ENCODE measurements at places on chromosomes 13 and 19.

DNA sequence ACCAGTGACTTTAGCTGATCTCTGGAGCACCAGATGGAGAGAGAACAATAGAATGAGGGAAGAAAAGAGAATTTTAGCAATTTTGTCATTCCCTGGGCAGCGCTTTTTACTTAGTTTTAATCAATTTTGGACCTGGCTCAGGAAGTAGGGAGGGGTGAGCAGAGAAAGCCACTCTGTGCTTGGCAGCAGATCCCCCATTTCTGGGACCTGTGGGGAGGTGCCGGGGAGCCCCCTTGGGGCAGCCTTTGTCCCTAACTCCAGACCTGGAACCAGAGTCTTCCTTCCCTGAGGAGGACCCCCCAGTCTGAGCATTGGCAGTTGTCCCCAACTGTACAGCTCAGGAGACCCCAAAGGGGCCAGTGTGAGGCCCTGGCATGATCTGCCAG lies 10.5 kb downstream of the LYL1 start:
- H3K27me3 ChIP-seq, result peaks cover 13% of the 10 kb centered on the region
- no peak overlapping the region for H3K27ac ChIP-seq
- peaks cover 1% of the 10 kb centered on the region for H3K36me3 ChIP-seq
- no peak for DNase-seq

DNA sequence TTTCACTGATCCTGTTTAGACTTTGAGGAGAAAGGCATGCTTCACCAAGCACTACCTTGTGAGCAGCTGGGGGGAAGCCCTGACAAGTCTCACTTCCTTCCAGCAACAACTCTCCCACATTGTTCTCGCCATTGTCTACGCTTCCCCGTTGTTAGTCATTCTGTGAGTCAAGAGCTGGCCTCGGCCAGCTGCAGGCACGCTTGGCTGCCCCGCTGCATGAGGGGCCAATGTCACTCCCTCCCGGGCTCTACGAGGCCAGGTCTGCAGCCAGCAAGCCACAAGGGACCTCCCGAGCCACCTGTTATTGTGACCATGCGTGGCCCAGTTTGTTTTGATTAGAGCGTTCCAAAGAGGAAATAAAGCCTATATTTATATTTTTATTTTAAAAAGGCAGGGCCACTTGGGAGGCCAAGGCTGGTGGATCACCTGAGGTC lies 220.9 kb downstream of the FOXO1 start:
- no peak overlapping the region for H3K4me3 ChIP-seq
- H3K36me3 ChIP-seq, result peaks cover 7% of the 10 kb centered on the region
- H3K27ac ChIP-seq, result no peak overlapping the region
- H3K4me1 ChIP-seq, result peaks cover 23% of the 10 kb centered on the region
- DNase-seq, result no peak

GRCh38 chr13:29502391-29503008 lies 93.0 kb downstream of the SLC7A1 start:
- no peak overlapping the region for H3K27ac ChIP-seq
- H3K4me3 ChIP-seq, result no peak overlapping the region
- H3K4me1 ChIP-seq, result no peaks in the 10 kb centered on the region
- peaks cover 3% of the 10 kb centered on the region for H3K27me3 ChIP-seq
- H3K36me3 ChIP-seq, result no peaks in the 10 kb centered on the region
- DNase-seq, result no peak

DNA sequence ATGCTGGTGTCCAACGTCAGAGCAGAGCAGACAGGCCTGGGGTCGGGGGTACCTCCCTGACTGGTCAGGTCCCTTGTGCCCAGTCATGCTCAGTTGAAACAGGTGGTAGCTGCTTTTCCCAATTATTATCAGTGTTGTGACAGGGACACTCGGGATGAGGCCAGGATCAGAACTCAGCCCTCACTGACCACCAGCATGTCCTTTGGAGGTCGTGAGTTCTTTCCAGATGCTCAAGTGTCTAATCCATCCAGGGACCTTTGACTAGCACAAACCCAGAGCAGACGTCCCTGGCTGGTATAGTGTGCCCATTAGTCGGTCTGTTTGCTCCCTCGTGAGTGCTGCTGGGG lies 22.4 kb downstream of the MAU2 start:
- no peaks in the 10 kb centered on the region for H3K27me3 ChIP-seq
- no peaks in the 10 kb centered on the region for H3K4me1 ChIP-seq
- H3K36me3 ChIP-seq, result peaks cover 30% of the 10 kb centered on the region
- DNase-seq, result no peak

GRCh38 chr13:50344717-50345116 lies 329.5 kb downstream of the KCNRG start:
- H3K27ac ChIP-seq, result no peak overlapping the region
- H3K4me3 ChIP-seq, result no peak overlapping the region
- no peaks in the 10 kb centered on the region for H3K36me3 ChIP-seq
- peaks cover 5% of the 10 kb centered on the region for H3K4me1 ChIP-seq
- peaks cover 55% of the 10 kb centered on the region for H3K27me3 ChIP-seq

DNA sequence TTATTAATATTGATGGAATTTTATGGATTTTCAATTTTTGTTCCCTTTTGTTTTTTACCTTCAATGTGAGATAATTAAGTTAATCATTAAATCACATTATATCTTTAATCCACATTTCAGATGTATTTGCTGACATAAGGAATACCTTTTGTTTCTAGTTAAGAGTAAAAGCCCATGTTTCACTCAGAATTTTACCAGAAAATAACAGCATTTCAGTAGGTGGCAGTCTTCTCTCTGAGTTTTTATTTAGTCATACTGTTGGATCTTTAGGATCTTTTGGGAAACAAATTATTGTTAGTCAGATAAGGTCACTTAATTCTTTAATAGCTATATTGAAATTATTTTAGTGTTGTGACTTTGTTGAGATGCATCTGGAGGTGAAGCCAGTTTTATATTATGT lies 67.9 kb downstream of the NDFIP2 start:
- no peak overlapping the region for H3K4me3 ChIP-seq
- no peak for DNase-seq
- H3K27me3 ChIP-seq, result no peaks in the 10 kb centered on the region
- H3K4me1 ChIP-seq, result no peaks in the 10 kb centered on the region
- H3K27ac ChIP-seq, result no peak overlapping the region

GRCh38 chr13:29317828-29318227 lies 277.7 kb downstream of the SLC7A1 start:
- no peaks in the 10 kb centered on the region for H3K36me3 ChIP-seq
- no peaks in the 10 kb centered on the region for H3K27me3 ChIP-seq
- no peak overlapping the region for H3K4me3 ChIP-seq
- no peak overlapping the region for H3K27ac ChIP-seq

- H3K27me3 ChIP-seq, result no peaks in the 10 kb centered on the region
- H3K36me3 ChIP-seq, result no peaks in the 10 kb centered on the region
- H3K4me3 ChIP-seq, result no peak overlapping the region
- no peaks in the 10 kb centered on the region for H3K4me1 ChIP-seq
Measured at GRCh38 chr13:81051873-81052272, 710.9 kb upstream of the SPRY2 start.

DNA sequence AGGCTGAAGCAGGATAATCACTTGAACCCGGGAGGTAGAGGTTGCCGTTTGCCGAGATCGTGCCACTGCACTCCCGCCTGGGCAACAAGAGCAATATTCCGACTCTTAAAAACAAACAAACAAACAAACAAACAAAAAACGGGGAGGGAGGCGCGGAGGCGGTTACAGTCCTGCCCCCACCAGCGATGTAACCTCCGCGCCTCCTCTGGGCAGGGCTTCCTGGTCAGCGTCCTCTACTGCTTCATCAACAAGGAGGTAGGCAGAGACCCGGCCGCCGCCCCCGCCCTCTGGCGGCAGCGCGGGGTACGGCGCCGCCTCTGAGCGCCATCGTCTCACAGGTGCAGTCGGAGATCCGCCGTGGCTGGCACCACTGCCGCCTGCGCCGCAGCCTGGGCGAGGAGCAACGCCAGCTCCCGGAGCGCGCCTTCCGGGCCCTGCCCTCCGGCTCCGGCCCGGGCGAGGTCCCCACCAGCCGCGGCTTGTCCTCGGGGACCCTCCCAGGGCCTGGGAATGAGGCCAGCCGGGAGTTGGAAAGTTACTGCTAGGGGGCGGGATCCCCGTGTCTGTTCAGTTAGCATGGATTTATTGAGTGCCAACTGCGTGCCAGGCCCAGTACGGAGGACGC lies 10.2 kb downstream of the SNRPD2 start:
- H3K27me3 ChIP-seq, result peaks cover 2% of the 10 kb centered on the region
- peak overlapping the region; percentile 80 for H3K4me3 ChIP-seq
- peak overlapping the region; percentile 82 for H3K27ac ChIP-seq
- DNase-seq, result peak; percentile 87

GRCh38 chr13:112634102-112634501 lies 46.1 kb upstream of the TUBGCP3 start:
- no peak overlapping the region for H3K4me3 ChIP-seq
- no peaks in the 10 kb centered on the region for H3K4me1 ChIP-seq
- no peak overlapping the region for H3K27ac ChIP-seq

- no peaks in the 10 kb centered on the region for H3K27me3 ChIP-seq
- no peak overlapping the region for H3K4me3 ChIP-seq
- no peaks in the 10 kb centered on the region for H3K36me3 ChIP-seq
- peaks cover 12% of the 10 kb centered on the region for H3K4me1 ChIP-seq
- DNase-seq, result no peak
- no peak overlapping the region for H3K27ac ChIP-seq
Measured at GRCh38 chr13:75372517-75372916, 109.5 kb downstream of the TBC1D4 start.

GRCh38 chr13:36820222-36820621 lies 1.2 kb downstream of the RFXAP start:
- H3K27me3 ChIP-seq, result no peaks in the 10 kb centered on the region
- H3K4me1 ChIP-seq, result peaks cover 69% of the 10 kb centered on the region
- DNase-seq, result no peak
- H3K27ac ChIP-seq, result peak overlapping the region; percentile 92
